ENCODE measurements at places on chromosomes 16 and 17.

DNA sequence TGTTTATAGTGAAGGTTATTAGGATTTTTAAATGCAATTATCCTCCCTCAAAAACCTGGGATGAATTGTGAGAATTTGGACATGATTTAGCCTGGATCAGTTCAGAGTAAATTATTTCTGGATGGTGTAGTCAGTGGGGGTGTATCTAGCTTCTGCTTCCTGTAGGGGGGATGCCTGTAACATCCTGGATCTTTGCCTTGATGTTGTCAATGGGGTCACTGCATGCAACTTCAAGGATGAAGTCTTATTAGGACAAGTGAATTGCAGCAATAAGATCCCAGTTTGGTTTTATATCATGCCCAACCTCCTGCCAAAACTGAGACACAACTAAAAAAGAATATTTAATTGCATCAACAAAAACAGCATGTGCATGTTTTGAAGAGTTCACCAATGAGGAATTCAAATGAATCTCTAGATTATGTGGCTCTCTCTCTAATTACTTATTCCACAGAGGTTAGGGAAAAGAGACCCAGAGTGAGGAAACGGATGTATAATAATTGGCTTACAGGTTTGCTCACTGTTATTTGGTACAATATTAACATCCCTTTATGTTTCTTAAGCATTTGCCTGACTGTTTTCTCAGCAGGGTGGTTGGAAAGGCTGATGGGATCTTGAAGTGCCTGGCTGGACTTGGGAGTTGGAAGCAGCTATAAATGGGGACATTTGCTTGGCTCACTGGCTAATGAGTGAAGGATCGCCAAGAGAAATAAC, 159.8 kb downstream of the HS3ST3B1 start:
- DNase-seq = no peak

GRCh38 chr17:33674685-33675084, 381.6 kb upstream of the ASIC2 start:
- peak; percentile 21 for DNase-seq

DNA sequence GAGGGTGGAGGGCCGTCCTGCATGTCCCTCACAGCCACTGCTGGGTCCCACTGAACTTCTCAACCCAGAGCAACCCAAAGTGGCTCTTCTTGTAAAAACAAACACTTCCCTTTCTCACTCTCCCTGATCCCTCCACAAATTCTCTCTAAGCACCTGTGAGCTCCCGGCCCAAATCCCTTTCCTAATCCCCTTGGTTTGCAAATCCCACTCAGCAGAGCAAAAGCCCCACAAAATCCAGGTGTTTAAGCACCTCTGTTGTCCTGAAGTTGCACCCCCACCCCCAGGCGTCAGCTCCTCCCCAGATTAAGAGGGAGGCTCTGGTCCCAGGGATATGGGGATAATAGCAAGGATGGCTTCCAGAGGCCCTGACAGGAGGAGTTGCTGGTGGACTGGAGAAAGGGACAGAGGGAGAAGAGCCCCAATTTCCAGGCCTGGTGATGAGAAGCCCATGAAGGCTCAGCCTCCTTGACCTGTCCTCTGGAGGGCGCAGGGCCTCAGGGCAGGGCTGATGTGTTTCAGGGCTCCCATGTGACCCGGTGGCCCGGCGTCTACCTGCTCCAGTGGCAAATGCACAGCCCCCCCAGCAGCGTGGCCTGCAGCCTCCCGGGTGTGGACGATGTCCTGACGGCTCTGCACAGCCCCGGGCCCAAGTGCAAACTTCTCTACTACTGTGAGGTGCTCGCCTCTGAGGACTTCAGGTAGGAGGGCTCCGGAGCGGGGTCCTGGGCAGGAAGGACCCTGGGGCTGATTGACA, 23.0 kb downstream of the NAGPA start:
- no peak for DNase-seq

GRCh38 chr17:9894231-9894630, 10.8 kb downstream of the RCVRN start:
- no peak for DNase-seq

DNA sequence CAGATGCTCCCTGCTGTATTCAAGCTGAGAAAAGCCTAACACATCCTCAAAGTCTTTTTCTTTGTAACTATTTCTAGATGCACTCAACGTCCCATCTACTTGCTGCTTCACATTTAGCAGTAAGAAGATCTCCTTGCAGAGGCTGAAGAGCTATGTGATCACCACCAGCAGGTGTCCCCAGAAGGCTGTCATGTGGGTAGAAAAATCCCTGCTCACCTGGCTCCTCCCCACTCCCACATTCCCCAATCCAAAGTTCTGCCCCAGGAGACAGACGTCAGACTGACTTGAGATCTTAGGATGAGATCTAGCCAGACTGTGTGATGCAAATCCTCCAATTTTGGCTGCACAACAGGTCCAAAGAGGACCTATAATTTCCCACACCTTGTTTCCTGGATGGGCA, 1.1 kb downstream of the CCL13 start:
- DNase-seq = no peak

GRCh38 chr17:82881900-82882714, 42.3 kb upstream of the ZNF750 start:
- DNase-seq = no peak

- no peak for DNase-seq
Measured at GRCh38 chr16:86040496-86040895, 141.5 kb downstream of the IRF8 start.

DNA sequence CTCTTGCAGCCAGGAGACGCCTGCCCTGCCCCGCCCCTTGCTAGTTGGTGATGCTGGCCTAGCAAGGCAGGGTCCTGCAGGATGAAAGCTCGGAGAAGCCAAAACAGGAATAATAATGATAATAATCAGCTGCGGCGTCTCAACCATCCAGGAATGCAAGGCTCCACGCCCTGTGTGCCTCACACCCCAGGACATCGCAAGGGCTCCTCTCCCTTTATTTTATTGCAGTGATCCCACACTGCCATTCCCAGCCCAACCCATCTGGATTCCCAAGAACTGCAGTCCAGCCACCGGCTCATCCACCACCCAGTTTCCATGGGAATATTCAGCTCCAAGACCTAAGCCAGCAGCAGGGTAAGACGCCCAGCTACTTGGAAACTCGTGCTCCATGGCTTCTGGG, 21.0 kb upstream of the ZNF652 start:
- no peak for DNase-seq

DNA sequence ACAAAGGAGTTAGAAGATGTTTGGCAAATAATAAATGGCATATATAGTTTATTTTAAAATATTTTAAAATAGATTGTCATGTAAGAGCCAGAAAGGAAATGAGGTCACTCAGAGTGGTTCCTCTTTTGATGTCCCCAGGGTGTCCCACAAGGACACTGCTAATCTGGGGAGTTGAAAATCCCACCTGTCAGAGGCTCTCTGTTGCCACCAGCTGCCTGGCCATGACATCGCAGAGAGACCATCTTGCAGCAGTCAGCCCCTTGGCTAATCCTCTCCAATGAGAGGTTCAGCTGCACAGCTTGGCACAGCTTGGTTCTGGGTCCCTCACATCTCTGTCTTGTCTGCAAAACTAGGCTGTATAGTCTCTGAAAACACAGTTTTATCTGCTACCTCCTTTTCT, 11.0 kb upstream of the RBFOX1 start:
- DNase-seq = no peak

- DNase-seq = no peak
Measured at GRCh38 chr17:77770331-77771105, 188.0 kb upstream of the TNRC6C start.

Data from HuH-7.5 (cell line).